HAP-1 (cell line): ENCODE measurements at places on chromosomes 2 and 18.

- DNase-seq, result no peak
These were observed 53.8 kb upstream of the SLC66A3 start for GRCh38 chr2:11101430-11101829.

DNA sequence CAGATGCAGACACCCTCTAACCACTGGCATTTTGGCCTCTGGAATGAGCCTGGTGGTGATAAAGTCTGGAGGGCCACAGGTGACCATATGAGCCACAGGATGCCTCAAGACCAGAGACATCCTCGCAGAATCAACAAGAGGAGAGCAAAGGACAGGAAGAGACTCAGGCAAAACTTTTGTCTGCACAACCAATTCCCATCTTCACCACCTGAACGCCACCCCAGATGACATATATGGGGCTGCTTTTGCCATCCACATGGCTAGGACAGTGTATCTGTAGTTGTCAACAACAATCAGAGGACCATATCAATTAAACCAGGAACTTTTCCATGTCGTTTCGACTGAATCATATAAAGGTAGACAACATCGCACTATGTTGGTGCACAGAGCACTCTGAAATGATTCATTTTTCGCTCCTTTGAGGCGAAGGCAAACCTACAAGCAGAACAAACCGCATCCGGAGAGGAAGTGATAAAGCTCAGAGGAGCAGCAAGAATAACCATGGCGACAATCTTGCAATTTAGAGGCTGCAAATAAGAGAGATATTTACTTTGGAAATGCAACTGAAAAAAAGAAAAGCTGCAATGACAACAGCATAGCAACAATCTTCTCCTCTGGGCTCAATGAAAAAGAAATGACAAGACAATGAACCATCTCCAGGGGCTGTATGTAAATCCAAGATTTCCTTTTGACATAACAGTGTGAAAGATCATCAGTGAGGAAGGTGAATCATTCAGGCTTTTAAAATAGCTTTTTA is 204.5 kb downstream of the ARL4C start:
- DNase-seq, result no peak

DNA sequence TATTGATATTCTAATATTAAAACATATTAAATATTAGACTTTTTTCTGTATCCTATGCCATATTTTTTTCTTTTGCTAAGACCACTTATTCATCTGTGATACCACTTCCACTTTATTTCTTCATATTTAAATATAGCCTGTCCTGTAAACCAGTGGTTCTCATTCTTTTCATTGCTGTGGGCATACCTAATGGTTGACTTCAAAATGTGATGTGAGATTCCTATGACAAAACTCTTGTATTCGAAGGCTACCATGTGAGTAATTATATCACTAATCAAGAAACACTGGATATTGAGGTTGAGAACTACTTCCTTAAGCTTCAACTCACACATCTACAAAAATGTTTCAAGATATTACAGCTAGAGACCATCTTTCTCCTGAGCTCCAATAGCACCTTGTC is 3.6 kb downstream of the SCRN3 start:
- DNase-seq, result no peak

- DNase-seq, result no peak
These were observed 14.2 kb upstream of the SPATA3 start for GRCh38 chr2:230981704-230982103.

- DNase-seq, result peak; percentile 31
These were observed 78.9 kb downstream of the MAP4K4 start for GRCh38 chr2:101776172-101777043.

GRCh38 chr2:112706170-112706664 is 14.6 kb upstream of the NT5DC4 start:
- DNase-seq, result no peak

DNA sequence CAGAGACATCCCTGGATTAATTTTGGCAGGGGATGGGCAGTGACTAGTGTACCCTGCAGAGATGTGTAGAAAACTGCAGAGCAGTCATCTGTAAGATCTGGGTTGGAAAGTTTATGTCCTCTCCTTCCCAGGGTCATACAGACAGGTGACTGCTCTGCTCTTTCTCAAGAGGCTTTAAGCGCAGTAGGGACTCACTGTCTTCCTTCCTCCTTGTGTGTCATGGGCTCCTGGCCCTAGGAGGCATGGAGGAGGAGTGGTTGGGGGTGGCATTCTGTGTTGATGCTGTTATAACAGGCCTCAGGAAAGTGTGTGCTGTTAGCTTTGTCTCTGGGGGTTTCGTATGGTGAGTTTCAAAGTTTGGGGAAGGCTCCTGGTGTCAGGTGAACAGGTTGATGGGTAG is 130.5 kb upstream of the MGAT5 start:
- DNase-seq, result no peak

- DNase-seq, result no peak
These were observed 109.9 kb downstream of the LYPD6B start for GRCh38 chr2:149148194-149149006.

DNA sequence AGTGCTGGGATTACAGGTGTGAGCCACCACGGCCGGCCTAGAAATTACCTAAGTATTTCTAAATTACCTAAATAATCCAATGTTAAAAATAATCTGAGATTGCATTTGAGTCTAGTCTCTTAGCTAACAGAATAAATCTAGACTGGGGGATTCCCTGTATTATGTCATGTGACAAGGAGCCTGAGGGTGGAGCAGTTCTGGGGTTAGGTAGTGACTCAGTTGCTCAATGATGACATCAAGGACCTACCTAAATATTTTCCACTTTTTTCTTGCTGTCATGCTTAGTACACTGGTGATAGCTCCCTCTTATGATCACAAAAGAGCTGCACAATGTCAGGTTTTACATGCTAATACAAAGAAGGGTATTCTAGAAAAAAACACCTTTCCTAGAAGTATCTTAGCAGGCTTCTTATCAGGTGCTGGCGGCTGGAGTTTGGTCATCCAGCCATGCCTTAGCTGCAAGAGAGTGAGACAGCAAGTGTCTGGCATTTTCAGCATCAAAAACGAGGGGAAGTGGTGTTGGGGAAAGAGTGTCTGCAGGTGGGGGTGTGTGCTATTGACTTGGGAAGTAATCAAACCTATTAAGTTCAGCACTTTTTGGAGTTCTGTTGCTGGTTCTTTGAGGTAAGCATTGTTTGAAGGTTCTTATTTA is 17.5 kb upstream of the CEP192 start:
- no peak for DNase-seq
